ENCODE measurements at places on chromosomes 6 and 20.

DNA sequence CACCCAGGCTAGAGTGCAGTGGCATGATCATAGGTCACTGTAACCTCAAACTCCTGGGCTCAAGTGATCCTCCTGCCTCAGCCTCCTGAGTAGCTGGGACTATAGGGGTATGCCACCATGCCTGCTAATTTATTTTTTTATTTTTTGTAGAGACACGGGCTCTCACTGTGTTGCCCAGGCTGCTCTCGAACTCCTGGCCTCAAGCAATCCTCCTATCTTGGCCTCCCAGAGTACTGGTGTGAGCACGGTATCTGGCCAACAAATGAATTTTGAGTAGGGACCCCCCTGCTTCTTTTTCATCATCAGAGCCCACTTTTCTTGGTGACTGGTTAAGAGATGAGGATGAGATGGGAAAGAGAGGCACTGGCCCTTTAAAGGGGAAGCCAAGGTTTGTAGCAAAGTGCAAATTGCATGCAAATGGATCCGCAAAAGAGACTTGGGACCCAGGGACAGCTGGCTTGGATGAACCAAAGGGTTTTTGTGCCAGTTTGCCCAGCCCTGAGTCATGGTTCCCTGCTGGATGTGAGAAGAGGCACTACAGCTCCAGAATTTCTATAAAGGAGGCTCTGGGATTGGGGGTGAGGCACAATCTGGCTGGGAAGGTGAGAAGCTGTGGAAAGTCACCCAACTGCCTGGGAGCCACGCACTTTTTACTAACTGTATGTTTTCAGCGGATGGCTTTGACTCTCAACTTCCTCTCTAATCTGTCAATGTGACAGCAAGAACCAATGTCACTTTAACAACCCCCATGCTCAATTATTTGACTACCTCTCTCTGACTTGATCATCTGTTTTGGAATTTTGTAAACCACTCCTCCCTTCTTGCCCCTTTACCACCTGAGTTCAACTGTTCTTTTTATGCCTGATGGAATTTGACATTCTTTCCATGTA, 58.7 kb upstream of the RNF24 start:
- no peak for DNase-seq

- no peak for DNase-seq
Observed at GRCh38 chr20:3032624-3033023, 10.8 kb upstream of the GNRH2 start.

DNA sequence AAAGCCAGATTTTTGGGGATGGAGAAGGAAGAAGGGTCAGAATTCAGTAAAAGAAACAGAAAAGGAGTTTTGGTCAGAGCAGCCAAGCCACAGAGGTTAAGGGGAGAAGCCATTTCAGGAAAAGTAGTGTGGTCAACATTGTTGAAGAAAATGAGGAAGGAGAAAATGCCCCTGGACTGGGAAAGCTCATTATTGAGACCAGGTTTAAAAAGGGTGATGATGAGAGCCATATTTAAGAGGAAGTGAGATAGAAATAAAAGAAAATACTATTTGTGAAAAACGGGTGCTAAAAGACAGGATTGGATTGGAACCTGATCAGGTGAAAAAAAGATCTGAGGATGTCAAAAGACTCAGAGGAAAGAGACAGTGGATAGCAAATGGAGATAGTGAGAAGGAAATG, 75.8 kb downstream of the CEP162 start:
- DNase-seq, result no peak

DNA sequence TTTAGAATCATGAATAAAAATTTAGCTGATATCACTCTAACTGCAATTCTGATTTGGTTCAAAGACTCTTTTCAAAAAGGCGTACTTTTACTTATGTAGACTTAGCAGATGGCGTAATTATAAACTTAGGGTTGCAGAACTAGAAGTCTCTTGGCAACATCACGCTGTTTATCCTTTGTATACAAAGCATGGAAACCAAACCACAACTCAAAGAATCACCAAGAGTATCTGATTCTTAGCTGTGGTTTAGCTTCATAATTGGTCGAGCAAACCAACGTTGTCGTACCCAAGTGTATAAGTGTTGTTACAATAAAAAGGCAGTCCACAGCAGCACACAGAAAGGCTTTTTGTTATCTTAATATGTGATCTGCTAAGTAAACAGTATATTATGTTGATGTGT, 18.2 kb downstream of the STMND1 start:
- DNase-seq, result no peak

- DNase-seq, result no peak
Observed at GRCh38 chr6:142155895-142156757, 9.1 kb downstream of the VTA1 start.

- DNase-seq, result no peak
Observed at GRCh38 chr20:32451682-32452461, 93.7 kb downstream of the ASXL1 start.

DNA sequence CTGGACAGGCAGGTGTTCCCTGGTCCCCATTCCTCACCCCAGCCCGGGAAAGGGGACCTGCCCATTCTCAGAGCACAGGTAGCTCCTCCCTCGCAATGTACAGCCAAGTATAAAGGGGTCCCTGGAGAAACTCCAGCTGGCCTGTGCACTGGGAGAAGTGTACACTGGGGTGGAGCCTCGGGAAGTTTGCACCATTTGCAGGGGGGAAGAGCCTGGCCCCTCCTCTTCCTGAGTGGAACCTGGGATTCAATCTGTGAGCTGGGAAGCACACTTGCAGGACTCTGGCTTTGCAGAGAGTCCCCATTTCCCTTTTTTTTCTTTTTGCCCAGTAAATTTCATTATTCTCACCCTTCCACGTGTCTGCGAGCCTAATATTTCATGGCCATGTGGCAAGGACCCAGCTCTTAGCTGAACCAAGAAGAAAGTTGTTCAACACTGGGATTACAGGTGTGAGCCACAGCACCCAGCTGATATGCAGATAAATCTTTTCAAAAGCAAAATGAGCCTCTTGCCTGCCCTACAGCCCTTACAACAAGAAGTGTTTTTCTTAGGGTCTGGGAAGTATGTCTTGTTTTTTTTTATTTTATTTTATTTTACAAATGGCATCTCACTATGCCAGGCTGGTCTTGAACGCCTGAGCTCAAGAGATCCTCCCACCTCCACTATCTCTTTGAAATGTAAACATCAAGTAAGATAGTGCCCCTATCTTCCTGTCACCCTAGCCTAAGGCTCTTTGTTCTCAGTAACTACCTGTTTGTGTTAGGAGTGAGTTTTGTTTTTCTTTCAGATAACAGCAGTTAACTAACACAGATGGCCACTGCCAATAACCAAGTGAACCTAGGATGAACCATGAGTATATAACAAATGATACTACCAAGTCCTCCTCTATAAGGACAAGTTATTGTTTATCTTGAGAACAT, 9.3 kb upstream of the RNGTT start:
- DNase-seq, result no peak

DNA sequence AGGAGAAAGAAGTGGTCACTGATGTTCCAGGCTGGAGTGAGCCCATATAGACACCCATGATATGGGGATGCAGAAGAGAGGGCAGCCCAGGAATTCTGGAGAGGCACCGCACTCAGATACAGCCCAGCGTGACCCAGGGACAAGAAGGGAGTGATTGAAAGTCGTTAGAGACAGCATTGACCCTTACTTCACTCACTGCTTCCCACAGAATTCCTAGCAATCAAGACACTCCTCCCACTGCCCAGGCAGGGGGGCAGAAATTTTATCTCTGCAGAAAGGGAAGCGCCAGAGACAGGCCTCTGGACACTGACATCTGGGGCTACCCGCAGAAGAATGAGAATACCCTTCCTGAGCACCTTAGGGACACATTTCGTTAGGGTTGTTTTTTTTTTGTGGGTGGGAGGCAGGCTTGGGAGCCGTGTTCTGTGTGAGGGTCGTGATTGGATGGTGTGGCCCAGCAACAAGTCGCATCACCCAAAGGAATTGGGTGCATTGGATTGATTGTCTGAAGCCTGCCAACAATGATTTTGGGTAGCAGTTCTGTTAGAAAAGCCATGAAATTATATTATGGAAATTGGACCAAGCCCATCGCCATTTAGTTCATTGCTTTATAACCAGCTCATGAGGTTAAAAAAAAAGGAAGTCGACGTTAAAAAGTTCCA, 45.9 kb upstream of the MAP3K4 start:
- no peak for DNase-seq

GRCh38 chr6:5471637-5472398, 210.5 kb downstream of the FARS2 start:
- DNase-seq, result no peak

- DNase-seq, result no peak
Observed at GRCh38 chr6:44086931-44087574, 40.2 kb downstream of the MRPL14 start.

DNA sequence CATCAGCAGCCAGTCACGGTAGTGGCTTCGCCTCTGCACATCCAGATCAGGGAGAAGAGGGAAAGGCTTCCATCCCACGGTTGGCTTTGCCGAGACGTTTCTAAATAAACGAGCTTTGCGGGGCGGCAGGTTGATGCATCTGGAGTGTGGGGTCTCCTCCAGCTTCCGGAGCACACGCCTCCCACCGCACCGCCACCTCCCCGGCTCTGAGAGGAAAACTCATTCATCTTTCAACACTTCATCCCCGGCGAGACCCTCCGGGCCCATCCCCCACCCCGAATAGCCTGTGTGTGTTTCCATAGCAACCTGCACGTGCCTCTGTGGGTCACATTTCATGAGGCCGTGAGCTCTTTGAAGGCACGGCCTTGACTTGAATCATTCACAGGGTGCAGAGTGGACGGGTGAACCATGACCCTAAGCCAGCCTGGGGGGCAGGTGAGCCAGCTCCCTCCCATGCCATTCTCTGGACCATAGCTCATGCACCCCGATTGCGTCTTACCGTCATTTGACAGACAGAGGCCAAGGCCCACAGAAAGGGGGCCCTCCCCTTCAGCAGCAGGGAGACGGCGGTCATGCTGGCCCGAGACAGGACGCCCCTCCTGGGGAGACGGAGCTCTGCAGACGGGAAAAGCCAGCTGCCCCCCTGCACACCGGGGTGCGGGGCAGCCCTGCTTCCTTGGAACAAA, 16.2 kb upstream of the CHRNA4 start:
- DNase-seq, result no peak

- DNase-seq, result no peak
Observed at GRCh38 chr6:161217628-161218027, 56.2 kb downstream of the AGPAT4 start.

GRCh38 chr6:17032988-17033634, 68.7 kb upstream of the STMND1 start:
- DNase-seq, result no peak

GRCh38 chr6:56521454-56521853, 121.2 kb downstream of the DST start:
- no peak for DNase-seq

GRCh38 chr6:122569230-122569771, 40.9 kb upstream of the PKIB start:
- no peak for DNase-seq

DNA sequence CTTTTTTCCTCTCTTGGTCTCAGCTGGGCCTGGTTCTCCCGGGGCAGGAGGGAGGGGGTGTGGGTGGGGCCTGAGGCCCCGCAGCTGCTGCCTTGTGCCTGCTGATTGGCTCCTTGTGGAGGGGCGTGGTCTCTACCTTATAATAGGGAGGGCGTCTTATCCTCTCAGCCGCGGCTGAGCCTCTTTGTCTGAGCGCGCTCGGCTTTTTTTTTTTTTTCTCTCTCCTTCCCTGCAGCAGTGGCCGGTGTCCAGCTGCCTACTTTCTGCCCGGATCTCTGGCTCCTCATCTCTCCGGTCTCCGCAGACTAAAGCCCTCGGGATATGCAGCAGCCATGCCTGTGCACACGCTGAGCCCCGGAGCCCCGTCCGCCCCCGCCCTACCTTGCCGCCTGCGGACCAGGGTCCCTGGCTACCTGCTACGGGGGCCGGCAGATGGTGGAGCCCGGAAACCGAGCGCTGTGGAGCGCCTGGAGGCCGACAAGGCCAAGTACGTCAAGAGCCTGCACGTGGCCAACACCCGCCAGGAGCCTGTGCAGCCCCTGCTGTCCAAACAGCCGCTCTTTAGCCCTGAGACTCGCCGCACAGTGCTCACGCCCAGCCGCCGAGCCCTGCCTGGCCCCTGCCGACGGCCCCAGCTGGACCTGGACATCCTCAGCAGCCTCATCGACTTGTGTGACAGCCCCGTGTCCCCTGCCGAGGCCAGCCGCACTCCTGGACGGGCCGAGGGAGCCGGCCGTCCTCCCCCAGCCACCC, 11.1 kb downstream of the FAM110A start:
- peak; percentile 87 for DNase-seq

DNA sequence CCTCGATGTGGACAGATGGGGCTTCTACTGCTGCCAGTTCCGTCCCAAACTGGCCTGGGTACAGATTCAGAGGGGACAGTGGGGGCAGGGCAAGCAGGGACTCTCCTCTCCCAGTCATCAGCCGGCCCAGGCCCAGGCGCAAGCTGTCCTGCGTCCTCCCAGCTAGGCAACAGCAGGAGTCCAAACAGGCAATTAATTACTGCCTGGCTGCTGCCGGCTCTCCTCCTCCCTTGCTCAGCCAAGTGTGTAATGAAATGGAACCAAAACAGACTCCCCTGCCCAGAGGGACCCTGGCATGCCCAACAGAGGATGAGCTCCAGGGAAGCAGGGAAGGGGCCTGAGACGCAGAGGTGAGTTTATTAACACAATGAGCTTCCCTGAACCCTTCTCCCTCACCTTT, 17.8 kb upstream of the SLC32A1 start:
- DNase-seq, result no peak

DNA sequence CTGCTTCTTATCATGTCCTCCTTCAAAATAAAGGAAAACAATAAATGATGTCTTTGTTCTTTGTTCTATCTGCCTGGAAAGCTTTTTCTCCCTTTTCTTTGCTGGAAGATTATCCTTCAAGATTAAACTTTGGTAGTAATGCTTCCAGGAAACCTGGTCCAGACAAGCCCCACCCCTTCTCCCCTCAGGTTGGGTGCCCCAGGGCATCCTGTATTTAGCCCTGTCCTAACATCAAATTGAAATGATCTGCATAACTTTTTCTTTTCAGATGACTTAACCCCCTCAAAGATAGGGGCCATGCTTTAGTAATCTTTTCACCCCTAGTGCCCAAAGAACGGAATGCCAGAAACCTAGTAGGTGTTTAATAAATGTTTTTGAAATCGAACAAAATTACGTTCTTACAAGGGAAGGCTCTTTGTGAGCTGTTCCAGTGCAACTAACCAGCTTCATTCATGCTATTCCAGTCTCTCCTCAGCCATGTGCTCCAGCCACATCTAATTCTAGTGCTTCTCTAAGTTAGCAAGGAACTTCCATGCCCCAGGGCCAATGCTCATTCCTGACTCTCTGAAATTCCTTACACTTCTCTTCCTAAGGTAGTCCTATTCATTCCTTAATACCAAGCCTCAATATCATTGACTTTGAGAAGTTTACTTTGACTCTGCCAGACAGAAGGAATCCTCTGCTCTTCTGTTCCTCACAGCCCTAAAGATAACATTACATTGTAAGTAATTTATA, 135.6 kb upstream of the BACH2 start:
- DNase-seq, result no peak
